Stimulated activated CD8-positive, alpha-beta memory T cell treated with anti-CD3 and anti-CD28 coated beads, Interleukin-7, amount 100 ng/mL, for 1 hour (primary cell): ENCODE measurements at places on chromosomes 2 and 18.

- DNase-seq: no peak
These were observed 109.5 kb downstream of the FMNL2 start for GRCh38 chr2:152444448-152444847.

- DNase-seq: no peak
These were observed 509.6 kb upstream of the RAB6C start for GRCh38 chr2:129469871-129470270.

- DNase-seq: no peak
These were observed 12.0 kb downstream of the SLC30A3 start for GRCh38 chr2:27250652-27251379.

- no peak for DNase-seq
These were observed 523.8 kb upstream of the TNP1 start for GRCh38 chr2:217383620-217384019.

DNA sequence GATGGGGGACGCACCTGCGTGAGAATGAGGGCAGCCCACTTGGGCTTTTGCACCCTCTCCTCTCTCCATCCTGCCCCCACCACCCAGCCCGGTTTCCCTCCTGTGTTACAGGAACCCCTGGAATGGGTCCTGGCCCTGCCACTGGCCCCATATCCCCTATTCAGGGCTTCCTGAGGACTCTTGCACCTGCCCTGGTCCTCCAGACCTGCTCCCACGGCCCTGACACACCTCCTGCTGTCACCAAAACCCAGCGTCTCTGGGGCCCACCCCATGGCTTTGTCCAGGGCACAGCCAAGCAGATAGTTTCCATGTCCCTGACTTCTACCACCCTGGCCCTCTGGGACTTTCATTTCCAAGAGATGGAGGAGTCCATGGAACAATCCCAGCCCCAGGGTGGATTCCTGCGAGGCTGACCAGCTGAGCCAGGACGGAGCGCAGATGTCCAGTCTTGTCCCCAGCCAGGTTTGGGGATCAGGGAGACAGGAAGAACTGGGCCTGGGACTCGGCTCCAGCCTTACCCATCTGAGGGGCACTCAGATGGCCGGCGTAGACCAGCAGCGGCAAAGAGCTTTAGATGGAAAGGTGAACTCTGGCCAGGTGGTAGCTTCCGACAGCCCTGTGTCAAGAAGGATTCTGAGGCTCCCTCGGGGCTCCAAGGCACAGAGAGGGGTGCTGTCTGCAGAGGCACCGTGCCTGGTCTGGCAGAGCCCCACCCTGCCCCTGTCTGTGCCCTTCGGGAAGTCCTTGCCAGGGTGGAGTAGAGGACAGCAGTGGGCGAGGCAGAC is 12.0 kb downstream of the GPR35 start:
- no peak for DNase-seq

DNA sequence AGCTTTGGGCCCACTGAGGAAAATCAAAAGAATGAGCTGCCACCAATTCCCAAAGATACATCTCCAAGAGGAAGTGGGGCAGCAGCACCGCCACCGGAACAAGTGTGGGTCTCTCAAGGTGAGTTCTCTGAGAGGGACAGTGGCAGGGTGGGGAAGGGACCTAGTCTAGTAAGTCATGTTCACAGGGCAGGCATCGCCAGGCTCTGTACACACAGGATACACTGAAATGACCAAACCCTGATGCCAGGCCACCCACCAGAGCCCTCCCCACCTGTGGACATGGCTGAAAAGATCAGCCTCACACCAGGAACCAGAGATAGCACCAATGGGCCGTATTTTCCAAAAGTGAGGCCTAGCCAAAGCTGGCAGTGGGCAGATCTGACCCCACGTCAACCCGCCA is 108.2 kb upstream of the SMAD2 start:
- DNase-seq: no peak

DNA sequence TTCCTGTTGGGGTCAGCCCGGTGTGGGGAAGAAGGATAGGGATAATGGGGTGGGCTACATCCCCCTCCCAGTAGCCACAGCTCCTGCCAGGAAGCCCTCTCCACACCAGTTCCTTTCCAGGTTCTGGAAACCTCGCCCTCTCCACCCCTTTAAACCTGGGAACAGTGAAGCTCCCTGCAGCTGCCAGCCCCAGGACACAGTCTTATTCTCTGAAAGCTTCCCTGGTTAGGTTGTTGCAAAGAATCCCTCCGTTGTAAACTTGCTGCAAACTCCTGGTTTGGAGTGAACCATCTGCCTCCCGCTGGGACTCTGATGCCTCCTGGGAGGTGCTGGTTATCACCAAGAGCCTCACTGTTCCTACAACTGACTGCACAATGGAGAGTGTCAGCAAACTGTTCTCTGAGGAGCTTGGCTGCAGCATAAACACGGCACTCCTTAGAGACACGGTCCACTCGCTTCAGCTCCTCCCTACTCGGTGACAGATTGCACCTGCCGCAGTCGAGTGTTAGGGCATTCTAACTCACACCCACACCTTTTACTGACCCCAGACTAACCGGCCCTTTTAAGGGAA is 261.8 kb upstream of the RAB6C start:
- no peak for DNase-seq

DNA sequence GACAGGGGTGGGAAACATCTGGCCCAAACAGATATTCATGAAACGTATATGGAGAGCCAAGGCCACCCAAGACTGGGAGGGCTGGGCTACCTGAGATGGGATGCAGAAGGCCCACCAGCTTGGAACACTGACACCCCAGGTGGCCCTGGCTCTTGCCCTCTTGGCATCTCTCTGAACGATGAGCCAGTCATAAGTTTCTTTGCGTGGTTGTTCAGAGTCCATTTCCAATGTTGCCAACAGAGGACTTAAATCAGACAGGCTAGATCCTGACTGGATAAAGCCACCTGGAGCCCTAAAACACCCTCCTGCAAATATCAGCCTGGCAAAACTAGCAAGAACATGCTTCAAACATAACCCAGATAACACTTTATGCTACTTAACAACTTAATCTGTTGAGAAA is 42.6 kb downstream of the LPIN2 start:
- no peak for DNase-seq

GRCh38 chr2:31054842-31055388 is 83.3 kb downstream of the GALNT14 start:
- no peak for DNase-seq

DNA sequence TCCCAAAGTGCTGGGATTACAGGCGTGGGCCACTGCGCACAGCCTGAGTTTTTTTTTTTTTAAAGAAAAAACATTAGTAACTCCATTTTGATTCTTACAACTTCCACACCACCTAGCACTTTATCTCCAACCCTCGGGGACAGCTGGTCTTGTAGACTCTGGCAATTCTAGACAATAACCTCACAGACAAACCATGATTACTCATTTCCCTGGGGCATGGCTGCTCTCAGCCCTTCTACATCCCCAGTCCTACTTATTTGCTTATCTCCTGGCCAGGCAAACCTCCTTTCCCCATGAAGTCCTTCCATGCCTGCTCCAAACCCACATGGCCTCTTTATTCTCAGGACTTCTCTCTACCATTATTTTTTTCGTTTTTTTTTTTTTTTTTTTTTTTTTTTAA is 91.1 kb downstream of the ACTR3 start:
- DNase-seq: no peak

- no peak for DNase-seq
These were observed 183.6 kb downstream of the MC4R start for GRCh38 chr18:60188958-60189357.

DNA sequence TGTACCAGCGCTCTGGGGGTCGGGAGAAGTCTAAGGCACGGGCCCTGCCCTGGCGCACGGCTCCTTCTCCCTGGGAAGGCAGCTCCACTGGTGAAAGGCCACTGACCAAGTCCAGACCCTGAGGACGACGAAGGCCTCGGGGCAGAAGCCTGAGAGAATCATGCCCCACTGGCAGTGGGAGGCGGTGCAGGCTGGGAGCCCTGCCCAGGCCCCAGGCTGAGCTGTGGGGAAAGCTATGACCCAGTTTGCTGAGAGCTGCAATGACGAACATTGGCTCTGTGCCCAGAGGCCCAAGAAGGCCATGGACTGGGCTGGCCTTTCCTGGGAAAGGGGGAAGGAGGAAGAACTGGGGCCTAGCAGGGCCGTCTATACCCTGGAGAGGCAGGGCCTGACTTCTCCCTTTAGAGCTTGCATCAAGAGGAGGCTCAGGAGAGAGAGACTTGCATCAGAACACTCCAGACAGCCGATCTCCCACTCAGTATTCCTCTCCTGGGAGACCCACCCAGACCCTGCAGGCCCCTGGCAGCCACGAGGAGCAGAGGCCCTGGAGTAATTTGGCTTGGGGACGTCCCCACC is 32.9 kb downstream of the HS1BP3 start:
- DNase-seq: no peak

- DNase-seq: no peak
These were observed 55.3 kb downstream of the KCTD1 start for GRCh38 chr18:26493021-26493420.

- DNase-seq: no peak
These were observed 20.3 kb upstream of the PDE1A start for GRCh38 chr2:182447163-182447562.

DNA sequence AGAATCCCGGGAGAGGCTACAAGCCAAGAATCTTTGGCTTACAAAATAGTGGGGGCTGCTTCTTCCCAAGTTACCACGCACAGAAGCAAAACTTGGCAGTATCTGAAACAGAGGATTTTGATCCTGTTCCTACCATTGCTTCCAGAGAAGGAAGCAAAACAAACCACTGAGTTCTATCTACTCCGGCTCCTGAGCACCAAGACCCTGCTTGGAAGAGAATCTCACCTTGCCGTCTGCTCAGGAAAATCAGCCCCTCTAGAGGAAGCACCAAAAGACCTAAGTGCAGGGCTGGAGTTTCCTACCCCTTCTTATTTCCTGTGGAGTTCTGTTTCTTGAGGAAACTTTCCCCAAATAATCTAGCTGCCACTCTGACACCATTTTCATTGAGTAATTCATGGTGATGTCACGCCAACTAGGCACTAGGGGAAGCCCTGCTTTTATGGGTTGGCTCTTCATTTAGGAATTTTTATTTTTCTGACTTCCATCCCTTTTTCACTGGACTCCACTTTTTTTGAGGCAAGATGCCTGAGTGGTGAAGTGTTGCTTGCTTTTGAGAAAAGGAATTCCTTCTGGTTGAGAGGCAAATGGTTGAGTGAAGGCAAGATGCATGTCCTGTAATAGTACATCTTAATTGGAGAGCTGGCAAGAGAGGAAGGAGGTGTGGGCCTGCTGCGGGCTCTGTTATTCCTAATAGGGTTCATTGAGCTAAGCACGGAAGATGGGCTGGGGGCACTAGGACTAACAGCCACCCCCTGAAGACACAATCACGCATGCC is 36.8 kb upstream of the EML4 start:
- no peak for DNase-seq

DNA sequence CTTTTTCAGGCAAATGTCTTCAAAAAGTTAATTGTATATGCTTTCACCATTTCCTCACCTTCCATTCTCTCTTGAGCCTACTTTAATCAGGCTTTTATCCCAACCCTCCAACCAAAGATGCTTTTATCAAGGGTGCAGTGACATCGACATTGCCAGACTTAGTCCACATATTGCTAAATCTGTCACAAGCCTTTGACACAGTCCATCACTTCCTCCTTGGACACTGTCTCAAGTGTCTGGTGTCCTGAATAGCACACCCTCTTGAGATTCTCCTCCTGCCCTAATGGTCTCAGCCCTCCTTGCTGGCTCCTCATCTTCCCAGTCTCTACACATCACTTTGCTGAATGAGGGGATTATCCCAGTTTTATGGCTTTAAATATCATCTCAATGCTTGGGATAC is 147.5 kb upstream of the SLC39A10 start:
- DNase-seq: no peak

DNA sequence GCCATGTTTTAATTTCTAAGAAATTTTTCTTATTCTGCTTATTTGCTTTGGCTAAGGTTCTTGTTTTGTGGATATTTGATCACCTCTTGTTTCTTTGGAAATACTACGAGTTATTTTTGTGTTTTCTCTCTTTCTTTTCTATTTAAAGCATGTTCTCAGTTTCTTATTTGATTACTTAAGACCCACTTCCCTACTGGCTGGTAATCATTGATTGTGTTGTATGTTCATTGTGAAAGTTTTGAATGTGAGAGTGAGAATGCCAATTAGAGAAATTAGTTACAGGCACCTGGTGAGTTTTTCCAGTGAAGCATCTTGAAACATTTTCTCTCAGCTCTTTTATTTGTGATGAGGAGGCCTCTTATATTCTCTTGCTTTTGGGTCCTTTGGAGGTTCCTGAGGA is 226.7 kb upstream of the MC4R start:
- DNase-seq: no peak

- DNase-seq: no peak
These were observed 87.9 kb upstream of the PNPT1 start for GRCh38 chr2:55781542-55781941.

GRCh38 chr2:105618351-105618659 is 126.4 kb upstream of the NCK2 start:
- DNase-seq: no peak

GRCh38 chr2:235934774-235935484 is 233.3 kb downstream of the GBX2 start:
- no peak for DNase-seq

- no peak for DNase-seq
These were observed 14.0 kb downstream of the TMEM247 start for GRCh38 chr2:46493241-46493970.

- no peak for DNase-seq
These were observed 12.0 kb downstream of the CATIP start for GRCh38 chr2:218368621-218369153.

DNA sequence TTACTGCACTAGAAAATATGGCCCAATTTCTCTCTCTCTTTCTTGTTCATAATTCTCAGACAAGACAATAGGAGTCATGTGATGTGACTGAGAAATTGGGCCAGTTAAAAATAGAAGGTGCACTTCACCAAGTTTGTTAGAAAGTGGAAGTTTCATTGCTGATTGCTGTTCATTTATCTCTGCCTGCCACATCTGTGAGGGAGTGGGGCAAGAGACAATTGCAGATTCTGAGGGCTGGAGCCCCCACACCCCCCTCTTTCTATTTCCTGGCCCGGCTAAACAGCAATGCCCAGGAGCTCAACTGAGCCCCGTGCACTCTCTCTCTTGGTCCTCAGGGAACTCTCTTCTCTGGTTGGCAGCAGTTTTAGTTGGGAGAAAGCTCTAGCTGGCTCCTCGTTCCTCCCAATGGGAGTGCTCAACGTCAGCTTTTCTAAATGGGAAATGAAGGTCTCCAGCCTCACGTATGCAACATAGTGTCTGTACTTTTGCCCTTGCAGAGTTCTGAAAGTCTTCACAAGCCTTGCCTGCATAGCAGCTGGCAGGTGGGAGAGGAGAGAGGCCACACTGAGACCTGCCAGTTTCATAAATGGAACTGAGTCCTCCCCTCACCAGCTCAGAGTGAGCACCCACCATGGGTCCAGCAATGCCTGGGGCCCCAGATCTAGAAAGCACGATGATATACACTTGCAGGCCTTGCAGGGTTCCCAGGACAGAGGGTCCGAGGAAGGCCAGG is 115.7 kb downstream of the MYCN start:
- no peak for DNase-seq

GRCh38 chr2:231412618-231412963 is 17.1 kb downstream of the B3GNT7 start:
- no peak for DNase-seq

- DNase-seq: no peak
These were observed 179.5 kb upstream of the PARD3B start for GRCh38 chr2:204365811-204366210.

- DNase-seq: no peak
These were observed 119.0 kb upstream of the FN1 start for GRCh38 chr2:215554689-215555498.
